Kidney capillary endothelial cell (primary cell): ENCODE measurements at places on chromosomes 2 and 18.

DNA sequence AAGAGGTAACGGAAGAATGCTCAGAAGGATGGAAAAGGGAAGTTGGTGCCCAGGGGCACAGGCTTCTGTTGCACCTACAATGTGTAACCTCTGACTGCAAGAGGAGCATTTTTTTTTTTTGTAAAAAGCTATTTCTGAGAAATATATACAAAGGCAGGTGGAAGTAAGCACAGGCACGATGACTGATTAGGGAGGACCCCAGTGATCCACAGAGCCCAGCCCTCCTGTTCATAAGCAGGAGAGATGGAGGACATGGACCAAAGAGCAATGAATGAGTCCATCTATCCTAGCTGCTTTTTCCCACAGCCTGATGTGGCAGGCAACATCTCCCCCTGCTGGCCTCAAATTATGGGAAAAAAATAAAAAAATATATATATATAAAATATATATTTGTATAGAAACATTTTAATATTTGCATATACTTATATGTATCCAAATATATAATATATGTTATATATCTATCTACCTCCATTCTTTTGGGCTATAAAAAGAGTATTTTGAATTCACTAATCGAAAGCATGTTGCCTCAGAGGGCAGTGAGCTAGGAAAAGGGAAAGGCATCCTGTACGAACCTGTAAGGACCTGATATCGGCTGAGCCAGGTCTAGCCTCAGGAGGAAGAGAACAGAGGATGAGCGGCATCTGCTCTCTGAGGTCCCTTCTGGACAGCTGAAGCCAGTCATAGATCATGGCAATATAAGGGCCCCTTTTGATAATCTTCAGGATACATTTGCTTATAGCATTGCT, 166.0 kb upstream of the STK17B start:
- DNase-seq = no peak

DNA sequence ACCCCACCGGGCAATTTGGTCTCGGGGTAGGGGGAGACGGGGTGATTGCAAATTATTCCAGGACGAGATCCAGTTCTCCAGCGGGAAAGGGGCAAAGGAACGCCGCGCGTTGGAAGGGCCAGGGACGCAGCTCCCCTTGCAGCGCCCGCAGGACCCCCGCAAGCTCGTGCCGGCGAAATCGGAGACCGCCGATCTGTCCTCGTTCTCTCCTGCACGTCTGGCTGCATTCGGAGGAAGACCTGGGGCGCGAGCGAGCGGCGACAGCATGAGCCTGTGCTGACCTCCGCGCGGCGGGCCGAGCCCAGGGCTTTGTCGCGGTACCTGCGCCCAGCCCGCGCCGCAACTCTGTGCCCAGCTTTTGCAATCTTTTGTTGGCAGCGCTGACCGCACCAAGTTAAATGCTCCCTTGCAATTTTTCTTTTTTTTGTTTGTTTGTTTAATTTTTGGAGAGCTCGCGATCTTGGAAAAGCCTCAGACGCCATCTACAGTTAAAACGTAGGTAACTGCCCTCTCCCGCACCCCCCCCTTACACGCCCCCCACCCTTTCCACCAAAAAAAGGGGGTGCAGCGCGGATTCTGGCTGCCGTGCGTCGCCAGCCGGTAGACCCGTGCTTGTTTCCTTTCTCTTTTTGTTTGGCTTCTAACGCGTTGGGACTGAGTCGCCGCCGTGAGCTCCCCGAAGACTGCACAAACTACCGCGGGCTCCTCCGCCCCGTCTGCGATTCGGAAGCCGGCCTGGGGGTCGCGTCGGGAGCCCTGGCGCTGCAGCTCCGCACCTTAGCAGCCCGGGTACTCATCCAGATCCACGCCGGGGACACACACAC, 667 bp downstream of the TRIB2 start:
- peak; percentile 52 for DNase-seq

GRCh38 chr2:6945087-6945813, 28.0 kb downstream of the RNF144A start:
- no peak for DNase-seq

DNA sequence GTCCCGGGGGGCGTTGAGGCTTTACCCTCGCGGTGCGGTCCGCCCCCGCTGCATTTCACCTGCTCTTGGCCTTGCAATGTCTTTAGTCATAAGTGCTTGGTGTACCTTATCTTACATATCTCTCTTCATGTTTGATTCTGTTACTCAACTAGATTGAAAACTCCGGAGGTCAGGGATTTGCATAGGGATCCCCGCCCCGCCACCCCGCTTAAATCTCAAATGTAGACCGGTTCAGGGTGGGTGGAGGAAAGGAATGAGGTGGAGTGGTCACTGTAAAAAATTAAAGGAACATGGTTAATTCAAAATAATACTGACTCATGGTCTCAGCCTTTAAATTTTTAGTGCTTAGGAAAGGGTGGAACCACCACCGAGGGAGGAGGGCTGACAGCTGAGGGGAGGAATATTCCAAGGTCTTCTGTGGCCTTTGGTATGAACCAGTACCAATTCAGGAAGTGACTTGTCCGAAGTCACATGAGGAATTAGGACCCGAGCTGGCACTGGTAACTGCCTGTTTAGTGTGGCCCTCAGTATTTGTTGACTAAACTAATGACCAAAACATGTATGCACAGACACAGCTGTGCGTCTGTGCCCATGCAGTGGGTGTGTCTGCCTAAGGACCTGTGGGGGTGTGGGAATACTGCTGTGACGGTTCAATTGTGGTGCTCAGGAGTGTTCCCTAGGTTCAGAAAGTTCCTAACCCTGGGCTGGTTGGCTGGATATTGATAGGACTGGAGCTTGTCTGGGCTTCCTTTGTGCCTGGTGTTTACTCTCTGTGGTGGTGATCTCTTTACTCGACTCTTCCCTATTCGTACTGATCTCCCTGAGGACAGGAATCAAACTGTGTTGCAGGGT, 1.0 kb downstream of the PLEKHB2 start:
- peak; percentile 75 for DNase-seq

DNA sequence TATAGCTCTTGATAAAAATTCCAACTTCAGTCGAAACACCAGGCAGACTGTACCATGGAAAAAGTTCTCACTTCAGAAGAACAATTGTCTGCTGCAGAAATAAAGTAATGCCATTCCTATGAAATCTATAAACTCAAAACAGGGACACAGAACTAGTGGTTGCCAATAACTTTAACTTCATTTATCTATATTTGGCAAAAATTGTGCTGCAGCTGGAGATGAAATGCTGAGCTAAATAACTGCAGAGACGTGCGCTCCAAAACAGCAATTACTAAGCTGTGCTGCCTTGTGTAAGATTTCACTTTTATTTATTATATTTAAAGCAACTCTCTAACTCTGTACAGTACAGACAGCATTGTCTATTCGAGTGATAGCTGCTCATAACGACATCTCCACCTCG, 540.1 kb upstream of the ID2 start:
- DNase-seq = no peak

DNA sequence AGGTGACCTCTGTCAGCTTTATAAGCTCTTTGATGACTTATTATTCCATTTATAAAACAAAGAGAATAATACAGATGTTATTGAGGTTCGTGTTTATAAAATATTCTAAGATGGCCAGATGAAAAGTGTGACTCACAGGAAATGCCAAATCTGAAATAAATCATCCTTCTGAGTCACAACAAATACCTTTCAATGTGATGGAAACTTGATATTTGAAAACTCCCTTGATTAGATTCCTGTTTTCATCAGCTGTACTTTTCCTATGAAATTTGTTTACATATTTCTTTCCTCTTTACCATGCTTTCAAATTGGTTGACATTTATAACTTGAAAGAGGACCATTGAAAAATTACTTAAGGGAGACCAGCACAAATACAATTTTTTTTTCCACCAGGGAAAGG, 30.6 kb upstream of the PPP1R1C start:
- DNase-seq = peak; percentile 90

DNA sequence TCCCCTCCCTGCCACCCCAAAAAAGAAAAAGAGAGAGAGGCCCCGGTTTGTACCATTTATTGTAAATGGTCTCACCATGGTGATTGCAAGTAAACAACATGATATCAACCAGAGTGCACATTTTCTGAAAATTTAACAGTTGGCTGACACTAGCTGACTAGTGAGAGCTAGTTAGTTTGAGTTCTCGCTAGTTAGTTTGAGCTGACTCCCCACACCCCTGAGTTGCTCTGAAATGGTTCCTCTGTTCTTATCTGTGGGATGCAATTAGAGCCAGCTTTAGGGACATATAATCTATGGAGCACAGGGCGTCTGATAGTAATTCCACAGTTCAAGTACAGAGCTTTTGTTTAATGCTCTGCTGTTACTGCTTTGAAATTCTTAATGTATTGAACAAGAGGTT, 13.1 kb downstream of the CASP10 start:
- DNase-seq = no peak

GRCh38 chr18:79068341-79068936, 755 bp upstream of the ATP9B start:
- DNase-seq = no peak
